ENCODE measurements at places on chromosomes 11 and 22.

GRCh38 chr11:14409891-14410290 is 50.9 kb upstream of the RRAS2 start:
- no peak for DNase-seq

- DNase-seq: no peak
These were observed 69.3 kb downstream of the CEP164 start for GRCh38 chr11:117396970-117397369.

DNA sequence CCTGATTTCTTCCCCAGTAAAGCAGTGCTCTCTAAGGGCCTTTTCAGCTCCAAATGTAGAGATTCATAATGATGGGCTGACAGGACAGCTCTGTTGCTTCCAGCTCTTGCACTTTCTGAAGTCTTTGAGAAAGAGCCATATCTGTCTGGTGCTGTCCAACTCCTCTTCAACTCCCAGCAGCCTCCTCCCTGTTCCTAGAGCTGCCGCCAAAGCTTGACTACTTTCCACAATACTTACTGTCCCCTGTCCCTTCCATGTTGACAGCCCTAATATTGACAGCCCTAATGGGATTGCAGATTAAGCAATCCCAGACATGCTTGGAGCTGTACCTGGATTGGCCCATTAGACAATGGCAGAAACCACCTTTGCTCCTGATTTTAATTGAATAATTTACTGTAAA is 29.6 kb downstream of the INSC start:
- no peak for DNase-seq

GRCh38 chr11:80424012-80424695 is 983.3 kb upstream of the TENM4 start:
- DNase-seq: no peak

- no peak for DNase-seq
These were observed 200.3 kb upstream of the MPPED2 start for GRCh38 chr11:30786256-30787110.

GRCh38 chr22:20025401-20026203 is 4.7 kb downstream of the TANGO2 start:
- no peak for DNase-seq

DNA sequence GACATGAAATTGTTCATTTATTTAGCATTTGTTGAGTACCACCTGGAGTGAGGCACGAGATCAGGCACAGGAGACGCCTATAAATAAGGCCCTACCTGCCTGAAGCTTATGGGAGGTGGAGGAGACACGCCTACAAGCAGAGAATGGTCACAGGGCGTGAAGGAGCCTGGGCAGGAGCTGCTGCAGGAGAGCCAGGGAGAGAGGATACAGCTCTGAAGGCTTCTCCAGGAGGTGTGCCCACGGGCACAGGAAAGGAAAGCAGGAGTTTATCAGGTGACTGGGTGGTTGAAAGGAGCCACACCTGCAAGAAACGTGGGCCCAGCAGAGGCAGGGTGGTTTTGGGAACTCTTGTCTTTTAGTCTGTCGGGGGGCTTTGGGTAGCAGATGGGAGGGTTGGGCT is 70.3 kb downstream of the BMAL1 start:
- no peak for DNase-seq

DNA sequence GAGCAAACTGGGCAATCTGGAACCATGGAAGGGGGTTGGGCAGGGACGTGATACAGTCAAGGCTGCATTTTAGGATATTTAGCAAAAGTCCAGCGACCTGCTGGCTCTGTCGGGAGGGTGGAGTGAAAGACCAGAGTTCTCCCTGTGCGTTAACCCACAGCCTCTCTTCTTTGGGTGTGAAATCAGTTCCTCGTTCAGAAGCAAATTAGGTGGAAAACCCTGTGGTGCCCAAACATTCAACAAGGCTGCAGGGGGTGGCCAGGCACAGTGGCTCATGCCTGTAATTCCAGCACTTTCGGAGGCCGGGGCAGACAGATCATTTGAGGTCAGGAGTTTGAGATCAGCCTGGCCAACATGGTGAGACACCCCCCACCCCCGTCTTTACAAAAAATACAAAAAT is 5.9 kb downstream of the TMEM151A start:
- DNase-seq: no peak

- DNase-seq: no peak
These were observed 82.8 kb downstream of the FLI1 start for GRCh38 chr11:128776424-128777284.

GRCh38 chr22:45859231-45860161 is 117.5 kb downstream of the WNT7B start:
- no peak for DNase-seq

DNA sequence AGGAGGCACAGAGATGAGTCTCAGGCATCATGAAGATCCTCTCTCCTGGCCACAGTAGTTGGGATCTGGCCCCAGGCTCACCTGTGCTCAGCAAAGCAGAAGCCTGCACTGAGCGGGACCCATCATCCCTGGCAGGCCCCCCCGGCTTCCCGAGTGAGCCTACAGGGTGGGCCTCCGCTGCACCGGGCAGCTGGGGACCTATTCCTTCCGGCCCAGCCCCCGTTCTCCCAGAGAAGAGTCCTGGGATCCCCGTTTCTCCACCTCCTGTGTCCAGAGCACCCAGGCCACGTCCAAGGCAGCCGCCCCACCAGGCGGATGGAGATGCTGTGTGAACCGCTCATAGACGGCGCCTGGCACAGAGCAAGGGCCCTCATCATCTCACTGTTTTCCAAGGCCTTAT is 52.5 kb downstream of the ANO1 start:
- DNase-seq: no peak

GRCh38 chr11:1988667-1989317 is 8.8 kb downstream of the H19 start:
- DNase-seq: no peak

- no peak for DNase-seq
These were observed 7.8 kb upstream of the RANBP1 start for GRCh38 chr22:20107951-20108756.

GRCh38 chr11:22976146-22976545 is 115.9 kb upstream of the CCDC179 start:
- DNase-seq: peak; percentile 54

DNA sequence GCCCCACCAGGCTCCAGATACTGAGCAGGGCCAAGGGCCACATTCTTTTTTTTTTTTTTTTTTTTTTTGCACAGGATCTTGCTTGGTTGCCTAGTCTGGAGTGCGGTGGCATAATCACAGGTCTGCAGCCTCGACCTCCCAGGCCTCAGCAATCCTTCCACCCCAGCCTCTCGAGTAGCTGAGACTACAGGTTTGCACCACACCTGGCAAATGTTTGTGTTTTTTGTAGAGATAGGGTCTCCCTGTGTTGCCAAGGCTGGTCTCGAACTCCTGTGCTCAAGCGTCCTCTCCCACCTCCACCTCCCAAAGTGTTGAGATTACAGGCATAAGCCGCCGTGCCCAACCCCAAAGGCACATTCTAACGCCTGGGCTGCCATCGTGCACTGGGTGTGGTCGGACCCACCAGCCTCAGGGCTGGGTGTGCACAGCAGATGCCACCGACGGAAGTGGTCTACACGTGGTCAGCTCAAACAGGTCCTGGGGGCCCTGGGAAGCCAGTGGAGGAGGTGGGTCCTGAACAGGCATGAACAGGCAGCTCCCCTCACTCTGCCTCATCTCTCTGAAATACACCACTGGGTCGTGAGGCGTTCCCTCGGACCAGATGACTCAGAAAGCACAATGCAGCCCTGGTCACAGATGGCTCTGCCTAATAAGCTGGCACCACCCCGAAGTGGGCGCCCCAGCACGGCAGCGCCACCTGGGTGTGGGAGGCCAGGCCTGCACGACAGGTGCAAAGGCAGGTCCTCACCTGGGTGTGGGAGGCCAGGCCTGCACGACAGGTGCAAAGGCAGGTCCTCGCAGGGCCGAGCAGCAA is 5.1 kb upstream of the B4GALNT4 start:
- no peak for DNase-seq

- peak; percentile 55 for DNase-seq
These were observed 44.9 kb upstream of the VSTM5 start for GRCh38 chr11:93895106-93895862.

GRCh38 chr22:50399751-50400331 is 56.7 kb downstream of the PPP6R2 start:
- no peak for DNase-seq

- no peak for DNase-seq
These were observed 32.7 kb downstream of the SLC6A5 start for GRCh38 chr11:20632169-20632532.

DNA sequence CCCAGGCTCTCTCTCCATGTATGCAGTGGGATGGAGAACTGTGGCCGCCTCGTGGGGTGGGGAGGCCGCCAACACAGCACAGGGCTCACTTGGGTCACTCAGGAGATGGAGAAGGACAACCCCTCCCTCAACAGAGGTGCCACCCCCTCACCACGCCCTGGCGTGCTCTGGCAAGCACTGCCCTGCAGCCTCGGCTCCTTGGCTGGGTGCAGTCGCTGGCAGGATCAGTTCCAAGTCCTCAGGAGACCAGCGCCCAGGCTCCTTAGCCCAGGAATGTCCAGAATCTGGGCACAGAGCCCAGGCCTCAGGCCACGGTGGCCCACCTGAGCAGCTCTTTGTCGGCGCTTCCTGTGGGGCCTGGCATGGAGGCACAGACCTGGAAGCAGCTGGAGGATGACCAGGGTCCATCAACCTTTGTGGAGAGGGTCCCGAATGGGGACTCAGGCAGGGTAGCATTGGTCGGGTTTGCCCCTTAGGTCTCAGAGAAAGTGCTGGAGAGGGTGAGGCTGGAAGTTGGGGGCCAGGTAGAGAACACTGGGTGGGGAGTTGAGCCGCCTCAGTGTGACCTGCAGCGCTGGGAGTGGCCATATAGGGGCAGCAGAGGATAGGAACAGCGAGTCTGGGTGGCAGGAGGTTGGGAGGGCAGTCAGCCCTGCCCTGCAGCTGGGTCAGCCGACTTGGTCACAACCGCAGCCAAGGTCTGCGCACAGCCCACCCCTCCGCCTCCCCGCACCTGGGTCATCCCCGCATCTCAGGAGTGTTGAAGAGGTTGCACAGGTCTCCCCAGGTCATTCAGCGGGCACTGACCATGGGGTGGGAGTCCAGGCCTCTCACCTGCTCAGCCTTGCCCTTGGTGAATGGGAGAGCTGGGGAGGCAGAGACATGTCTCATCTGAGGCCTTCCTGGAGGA is 8.2 kb downstream of the SUSD2 start:
- no peak for DNase-seq

GRCh38 chr11:69361048-69361447 is 67.1 kb downstream of the MYEOV start:
- DNase-seq: no peak

DNA sequence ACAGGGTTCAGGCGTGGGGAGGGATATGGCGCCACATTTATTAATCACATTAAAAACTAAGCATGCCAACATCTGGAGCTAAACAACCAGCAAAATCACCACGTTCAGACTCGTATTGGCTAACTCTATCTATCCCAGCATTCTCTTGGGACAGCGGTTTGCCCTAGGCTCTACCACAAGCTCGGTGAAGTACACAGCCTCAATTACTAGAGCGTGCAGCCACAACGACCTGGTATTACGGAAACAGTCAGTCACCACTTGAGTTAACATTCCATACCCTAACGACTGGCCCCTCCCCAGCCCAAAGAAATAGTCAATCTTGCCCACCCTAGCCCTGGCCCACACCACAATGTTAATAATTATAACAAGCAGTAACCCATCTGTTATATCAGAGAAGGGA is 32.1 kb downstream of the APOL5 start:
- no peak for DNase-seq

DNA sequence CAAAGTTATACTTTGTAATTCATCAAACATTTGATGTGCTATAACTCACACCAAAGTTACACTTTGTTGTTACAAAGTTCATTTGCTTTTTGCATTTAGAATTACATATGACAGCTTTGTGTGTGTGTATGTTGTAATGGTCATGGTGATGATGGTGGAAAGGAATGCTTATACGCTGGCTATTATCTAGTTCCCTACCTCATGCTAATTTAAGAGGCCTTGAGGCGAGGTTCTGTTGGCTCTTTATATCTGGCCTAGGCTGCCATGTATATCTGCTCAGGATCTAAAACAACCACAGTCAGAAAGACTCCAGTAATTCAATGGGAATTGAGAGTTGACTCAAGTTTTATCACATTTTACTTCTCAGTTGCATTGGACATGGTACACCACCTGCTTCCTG is 123.4 kb downstream of the SLC17A6 start:
- peak; percentile 47 for DNase-seq

GRCh38 chr11:70327717-70328116 is 57.2 kb downstream of the PPFIA1 start:
- no peak for DNase-seq

DNA sequence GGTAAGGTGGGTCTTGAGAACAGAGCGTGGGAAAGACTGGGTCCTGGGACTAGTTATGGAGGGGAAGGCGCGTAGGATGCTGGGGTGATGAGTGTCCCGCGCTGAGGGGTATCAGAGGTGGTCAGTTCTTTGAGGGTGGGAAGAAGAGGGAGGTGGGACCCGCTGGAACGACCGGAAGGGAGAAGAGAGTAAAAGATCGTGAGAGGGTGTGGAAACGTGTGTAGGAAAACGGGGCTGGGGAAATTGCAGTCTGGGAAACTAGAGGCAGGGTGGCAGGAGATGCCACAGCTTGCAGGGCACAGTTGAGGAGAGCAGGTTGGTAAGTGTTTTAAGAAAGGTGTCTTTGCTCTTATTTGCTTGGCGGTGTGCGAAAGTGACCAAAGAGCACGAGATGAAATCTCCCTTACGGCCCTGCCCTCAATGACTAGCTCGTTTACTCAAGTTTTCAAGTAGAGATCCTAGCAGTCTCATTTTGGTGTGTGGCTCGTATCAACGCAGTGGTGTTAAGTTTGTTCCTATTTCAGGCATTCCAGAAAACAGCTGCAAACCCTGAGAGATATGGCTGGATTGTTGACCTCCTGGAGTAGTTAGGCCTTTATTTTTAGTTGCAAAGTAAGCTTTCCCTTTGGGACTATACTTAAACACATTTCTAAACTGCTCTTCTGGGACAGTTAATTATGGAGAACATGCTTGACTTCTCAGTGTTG is 615 bp downstream of the STT3A start:
- no peak for DNase-seq

DNA sequence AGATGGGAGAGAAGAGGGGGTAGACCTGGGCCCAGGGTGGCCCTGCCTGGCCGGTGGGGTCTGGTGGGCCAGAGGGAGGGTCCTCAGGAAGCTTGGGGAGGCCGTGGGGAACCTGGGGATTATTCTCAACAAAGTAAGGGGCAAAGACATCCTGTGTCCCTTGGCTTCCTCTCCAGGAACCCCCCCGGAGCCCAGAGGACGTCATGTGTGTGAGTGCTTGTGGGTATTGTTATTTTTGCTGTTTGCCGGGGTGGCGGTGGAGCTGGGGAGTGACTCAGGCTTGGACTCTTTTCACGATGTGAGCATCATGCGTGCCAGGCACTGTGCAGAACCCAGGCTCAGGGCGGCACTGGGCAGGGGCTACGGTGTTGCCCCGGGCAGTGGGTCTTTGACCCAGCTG is 982 bp upstream of the SHANK3 start:
- no peak for DNase-seq

GRCh38 chr11:132046288-132046865 is 676.0 kb downstream of the NTM start:
- no peak for DNase-seq

GRCh38 chr11:128335729-128336128 is 251.6 kb downstream of the ETS1 start:
- DNase-seq: no peak
